NCI-H510A treated with DMSO at 0.1 percent for 48 hours (cell line): ENCODE measurements at places on chromosomes 12 and 14.

- DNase-seq = no peak
Observed at GRCh38 chr12:785706-786105, 33.3 kb downstream of the WNK1 start.

DNA sequence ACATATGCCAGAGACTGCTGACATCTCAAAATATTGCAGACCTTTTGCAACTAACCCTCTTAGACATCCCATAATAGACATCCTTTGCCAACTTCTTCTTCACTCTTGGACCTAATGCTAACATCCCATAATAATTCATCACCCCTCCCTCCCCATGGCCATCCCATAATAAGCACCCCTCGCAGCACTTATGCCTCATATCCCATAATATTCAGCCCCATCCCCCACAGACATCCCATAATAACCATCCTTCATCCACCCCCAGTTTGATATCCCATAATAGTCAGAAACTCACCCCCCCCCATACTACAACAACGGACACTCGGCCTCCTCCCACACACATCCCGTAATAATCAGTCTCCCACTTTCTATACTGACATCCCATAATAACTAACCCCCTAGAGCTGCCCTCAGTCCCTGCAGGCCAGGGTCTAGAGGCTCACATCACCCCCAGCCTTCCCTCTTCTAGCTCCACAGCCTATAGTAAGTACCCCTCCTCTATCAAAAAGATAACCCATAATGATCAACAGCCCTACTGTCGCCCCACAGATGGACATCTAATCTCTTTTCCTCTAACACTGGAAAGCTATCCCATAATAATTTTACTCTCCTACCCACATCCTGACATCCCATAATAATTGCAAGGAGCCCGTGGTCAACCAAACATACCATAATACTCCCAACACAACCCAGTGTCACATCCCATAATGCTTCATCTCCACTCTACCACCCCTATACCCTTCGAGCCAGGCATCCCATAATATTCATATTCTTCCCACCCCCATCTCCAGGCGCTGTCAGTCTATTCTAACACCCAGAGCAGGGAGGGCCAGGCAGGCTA lies 792 bp upstream of the CHD4 start:
- peak; percentile 85 for DNase-seq

- DNase-seq = no peak
Observed at GRCh38 chr12:14422516-14423230, 57.2 kb downstream of the ATF7IP start.

GRCh38 chr12:124699909-124700308 lies 132.5 kb upstream of the NCOR2 start:
- DNase-seq = no peak

GRCh38 chr14:75277815-75278421 lies 710 bp upstream of the FOS start:
- DNase-seq = peak; percentile 82

DNA sequence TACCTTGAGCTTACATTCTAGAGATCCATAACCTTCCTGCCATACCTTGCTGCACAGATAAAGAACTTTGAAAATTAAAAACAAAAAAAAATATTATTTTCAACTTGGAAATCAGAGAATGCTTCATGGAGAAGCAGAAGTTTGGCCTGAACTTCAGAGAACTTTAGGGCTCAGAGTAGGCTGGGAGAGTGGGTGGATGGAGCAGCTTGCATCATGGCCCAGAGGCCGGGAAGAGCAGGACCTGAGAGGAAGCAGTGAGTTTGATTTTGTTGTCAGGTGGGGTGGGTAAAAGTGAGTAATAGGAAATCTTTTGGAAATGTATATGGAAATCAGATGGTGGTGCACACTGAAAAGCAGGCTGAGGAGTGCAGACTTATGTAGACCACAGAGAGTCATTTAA lies 228.5 kb upstream of the KRR1 start:
- DNase-seq = no peak

- DNase-seq = no peak
Observed at GRCh38 chr12:111521801-111522200, 77.3 kb downstream of the ATXN2 start.

- no peak for DNase-seq
Observed at GRCh38 chr14:96252999-96253539, 2.9 kb upstream of the BDKRB1 start.

DNA sequence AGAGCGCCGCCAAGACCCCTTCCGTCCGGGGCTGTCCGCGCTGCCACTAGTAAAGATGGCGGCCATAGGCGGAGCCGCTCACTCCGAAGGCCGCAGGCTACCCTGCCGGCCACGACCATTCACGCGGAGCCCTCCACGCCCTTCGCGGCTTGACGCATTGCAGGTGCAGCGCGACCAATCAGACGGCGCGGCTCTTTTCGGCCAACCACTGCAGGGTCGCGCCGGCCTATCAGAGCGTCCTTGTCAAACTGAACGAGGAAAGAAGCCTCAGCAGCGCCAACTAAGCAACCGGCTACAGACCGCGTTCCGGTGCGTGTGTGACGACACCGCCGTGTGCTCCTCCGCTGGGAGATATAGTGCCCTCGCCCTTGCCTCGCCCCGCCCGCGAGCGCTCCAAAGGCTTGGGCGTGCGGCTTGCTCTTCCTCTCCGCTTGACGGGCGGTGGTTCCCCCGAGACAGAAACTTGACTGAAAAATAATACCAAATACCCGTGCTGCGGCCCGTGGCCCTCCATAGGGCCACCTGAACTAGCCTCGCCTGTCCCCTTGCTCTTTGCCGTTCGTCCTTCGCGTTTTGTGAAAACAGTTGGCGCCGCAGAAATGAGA lies 13.6 kb upstream of the CALM1 start:
- DNase-seq = peak; percentile 98

DNA sequence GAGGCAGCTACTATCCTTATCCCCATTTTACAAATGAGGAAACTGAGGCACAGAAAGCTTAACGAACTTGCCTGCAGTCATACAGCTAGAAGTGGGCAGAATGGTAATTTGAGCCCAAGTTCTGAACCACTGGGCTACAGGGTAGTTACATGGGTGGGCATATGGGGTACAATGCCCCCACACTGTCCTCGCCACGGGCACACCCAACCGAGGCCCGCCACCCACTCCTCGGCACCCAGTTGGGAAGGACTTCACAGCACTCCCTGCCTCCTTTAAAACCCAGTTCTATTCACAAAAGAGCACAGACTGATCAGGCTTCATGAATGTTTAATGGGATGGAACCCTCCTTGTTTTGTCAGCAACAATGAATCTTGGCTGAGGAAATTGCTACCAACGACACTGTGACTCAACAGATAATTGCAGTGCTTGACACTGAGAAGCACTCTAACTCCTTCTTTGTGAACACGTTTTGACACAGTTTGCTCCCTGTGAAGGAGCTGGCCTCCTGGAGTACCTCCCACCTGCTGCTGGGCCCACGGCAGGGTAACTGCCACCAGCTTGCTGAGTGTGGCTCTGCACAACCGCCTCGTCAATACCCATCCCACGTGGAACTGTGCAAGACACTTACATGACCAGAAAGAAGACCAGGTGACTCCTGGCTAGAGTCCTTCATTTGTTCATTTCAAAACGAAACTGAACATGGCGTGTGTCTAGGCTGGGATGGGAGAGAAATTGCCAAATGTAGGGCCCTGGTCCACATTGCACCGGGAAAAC lies 63.5 kb downstream of the CLMN start:
- DNase-seq = peak; percentile 73

DNA sequence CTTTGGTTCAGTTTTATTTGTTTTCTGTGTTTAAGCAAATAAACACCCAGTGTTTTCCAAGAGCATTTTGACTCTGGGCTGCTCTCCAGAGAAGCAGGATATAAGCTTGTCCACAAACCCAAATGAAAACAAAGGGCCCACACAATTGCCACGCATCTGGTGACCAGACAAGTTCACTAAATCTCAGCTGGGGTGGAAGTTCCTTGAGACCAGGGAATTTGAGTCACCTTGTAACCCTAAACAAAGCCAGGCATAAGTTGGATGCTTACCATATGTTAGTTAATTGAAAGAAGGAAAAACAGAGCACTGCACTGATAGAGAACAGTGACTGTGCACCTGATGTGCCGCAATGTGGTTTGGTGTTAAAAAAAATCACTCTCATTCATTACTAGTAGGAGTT lies 1.6 kb upstream of the TXNRD1 start:
- DNase-seq = no peak

DNA sequence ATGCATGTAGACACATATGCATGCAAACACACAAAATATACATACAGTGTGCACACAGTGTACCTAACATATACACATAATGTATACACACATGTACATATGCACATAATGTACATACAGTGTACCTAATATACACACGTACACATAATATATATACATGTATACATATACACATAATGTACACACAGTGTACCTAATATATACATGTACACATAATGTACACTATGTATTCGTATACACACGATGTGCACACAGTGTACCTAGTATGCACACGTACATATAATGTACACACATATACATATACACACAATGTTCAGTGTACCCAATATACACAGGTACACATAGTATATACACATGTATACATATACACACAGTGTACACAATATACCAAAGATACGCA lies 70.0 kb downstream of the DNAH10 start:
- no peak for DNase-seq

DNA sequence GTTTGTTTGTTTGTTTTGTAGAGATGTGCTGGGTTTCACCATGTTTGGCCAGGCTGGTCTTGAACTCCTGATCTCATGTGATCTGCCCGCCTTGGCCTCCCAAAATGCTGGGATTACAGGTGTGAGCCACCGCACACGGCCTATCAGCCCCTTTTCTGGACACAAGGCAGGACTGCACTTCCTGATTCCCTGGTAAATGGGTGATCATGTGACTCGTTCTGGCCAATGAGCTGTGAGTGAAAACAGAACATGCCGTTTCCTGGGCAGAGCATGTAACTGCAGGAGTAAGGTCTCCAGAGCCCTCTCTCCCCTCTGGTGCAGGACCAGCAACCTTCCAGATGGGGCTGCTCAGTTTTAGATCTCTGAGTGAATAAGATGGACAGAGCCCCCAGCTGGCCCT lies 92.7 kb downstream of the ITPK1 start:
- DNase-seq = peak; percentile 21

GRCh38 chr14:101129521-101130167 lies 226.1 kb upstream of the RTL1 start:
- no peak for DNase-seq

DNA sequence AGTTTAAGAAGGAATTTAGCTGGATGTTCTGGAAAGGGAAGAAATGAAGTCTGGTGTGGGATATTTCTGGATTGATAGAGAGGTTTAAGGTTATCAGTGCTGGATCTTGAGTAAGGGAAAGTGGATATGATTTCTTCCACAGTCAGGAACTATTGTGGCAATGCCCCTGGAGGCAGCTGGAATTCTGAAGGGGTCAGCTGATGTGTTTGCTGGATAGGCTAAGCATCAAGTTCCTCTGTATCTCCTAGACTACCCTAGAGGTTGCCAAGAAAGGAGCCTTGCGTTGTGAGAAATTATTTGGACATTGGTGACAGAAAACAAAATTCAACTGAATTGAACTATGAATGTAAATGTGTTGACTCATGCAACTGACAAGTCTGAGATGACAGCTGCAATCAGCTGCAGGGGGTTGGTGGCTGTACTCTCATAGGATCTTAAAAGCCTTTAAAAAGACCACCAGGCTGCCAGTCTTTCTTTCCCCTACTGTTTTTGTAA lies 244.4 kb downstream of the ATXN7L3B start:
- no peak for DNase-seq

DNA sequence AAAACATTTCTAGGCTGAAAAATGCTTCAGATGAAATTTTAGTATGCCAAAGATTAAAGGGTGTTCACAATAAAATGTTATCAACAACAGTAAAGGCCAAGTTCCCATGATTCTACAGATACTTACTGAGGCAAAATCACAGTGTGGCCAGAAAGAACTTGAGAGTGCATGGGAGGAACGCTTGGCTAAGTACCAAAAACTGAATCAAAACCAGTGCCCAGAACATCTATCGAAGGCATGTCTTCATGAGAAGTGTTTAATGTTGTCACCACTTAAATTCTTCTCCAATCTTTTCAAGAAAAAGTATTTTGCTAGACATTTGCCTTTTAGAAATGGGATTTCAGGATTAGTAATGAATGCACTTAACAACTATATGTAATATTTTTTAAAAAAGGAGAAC lies 41.5 kb downstream of the KIF21A start:
- DNase-seq = no peak

DNA sequence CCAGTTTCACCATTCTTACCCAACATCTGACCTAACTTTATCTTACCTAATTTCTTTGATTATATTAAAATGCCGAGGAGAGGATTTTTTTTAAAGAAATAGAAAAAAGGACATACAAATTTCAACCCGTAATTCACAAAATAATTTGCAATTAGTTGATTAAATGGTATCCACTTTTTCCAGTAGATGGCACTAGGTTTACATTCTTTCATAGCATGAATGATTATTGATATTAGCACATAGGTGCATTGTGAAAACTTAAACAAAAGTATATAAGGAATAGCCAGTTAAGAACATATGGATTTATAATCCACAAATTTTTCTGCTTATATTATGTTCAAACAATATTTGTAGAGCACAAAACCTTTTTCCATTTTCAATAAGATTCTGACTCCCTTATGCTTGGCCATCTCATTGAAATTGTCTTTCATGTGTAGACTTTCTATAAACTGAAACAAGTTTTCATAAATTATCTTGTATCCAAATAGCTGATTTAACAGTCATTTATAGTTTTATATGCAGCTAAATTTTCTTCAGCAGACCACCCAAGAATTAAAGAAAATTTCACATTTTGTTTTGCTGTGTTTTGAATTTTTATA lies 35.3 kb downstream of the MSRB3 start:
- peak; percentile 43 for DNase-seq

- no peak for DNase-seq
Observed at GRCh38 chr14:72617391-72618031, 276.4 kb downstream of the DPF3 start.

GRCh38 chr12:70966996-70967790 lies 46.7 kb upstream of the PTPRR start:
- no peak for DNase-seq

DNA sequence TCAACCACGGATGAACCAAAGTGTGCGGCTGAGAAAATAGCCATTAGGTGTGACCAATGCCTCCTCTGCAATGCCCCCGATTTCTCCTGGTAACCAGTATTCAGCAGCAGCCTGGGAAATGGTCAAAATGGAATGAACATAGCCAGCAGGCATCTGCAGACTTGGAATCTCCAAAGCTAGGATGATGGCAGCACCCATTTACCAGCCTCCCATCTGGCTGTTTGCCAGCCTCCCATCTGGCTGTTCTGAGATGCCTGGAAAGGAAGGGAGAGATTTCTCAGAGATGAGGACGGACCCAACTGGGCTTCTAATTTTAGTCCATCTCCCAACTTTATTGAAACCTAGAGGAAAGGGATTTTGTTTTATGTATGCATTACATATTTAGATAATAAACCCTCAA lies 16.2 kb downstream of the CLMN start:
- DNase-seq = no peak
